ENCODE measurements at places on chromosomes 4 and X.

DNA sequence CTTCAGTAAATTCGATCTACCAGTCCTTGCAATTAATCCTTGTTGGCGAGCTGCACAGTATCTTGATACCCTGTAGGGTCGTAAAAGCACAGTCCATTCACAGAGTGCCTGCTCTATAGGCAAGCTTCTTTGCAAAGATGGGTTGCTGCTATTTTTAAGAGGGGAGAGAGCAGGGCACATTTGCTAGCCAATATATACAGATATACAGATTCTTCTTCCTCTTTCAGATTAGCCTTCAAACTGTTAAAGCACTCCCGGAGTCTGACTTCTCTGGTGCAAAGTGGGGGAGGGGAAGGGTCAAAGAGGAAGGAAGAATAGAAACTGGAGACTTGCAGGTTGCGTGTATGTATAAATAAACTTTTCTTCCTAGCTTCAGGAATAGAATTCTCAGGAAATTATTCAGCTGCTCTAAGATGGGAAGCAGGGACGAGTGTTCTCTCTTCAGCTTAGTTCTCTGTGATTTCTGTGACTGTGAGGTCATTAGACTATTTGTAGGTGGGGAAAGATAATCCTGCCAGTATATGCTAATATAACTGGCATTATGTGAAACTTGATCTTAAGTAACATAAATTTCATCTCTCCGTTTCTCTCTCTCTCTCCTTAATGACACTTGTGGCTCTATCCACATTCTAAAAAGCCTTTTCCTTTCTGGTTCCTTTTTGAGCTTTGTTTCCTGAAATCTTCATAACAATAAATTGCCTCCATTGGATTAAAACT is at the start of gene CYSLTR1:
Gene CYSLTR1 (minus strand): TSS at position 242 of the 717 bp plus-strand sequence. CDS start 53,865 bp downstream, outside the sequence.
- DNase-seq, result no peak

DNA sequence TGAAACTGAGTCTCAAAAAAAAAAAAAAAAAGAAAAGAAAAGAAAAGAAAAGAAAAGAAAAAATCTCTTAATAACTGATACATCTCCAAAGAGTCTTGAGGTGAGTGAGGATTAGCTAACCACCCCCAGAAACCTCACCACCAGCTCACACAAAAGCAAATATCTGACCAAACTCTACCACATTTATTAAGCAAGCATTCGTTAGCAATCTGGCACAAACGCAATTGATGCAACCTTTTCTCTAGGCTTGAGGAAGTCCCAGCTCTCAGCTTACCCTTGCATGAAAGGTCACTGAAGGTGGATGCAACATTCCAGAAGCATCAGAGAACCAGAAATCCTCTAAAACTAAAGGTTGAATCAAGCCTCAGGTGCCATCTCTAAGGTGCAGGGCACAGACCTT is 231.9 kb upstream of the BCOR start:
- DNase-seq, result no peak

GRCh38 chr4:7646384-7647061 is 211.8 kb upstream of the PSAPL1 start:
- no peak for DNase-seq

GRCh38 chr4:71833232-71833900 is 49.5 kb upstream of the GC start:
- no peak for DNase-seq

DNA sequence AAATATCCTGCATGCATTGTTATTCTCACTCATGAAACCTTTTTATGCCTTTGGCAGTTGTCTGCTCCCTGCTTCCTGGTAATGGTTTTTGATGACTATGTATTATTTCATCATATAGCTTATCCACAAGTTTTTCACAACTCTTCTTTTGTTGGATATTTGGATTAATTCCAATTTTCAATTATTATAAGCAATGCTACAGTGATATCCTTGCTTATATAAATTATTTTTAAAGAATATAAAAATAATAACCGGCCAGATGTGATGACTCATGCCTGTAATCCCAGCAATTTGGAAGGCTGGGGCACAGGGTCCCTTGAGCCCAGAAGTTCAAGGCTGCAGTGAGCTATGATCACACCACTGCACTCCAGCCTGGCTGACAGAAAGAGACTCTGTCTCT is 47.0 kb downstream of the ASIC5 start:
- DNase-seq, result no peak

GRCh38 chr4:112085156-112086035 is 59.9 kb upstream of the FAM241A start:
- no peak for DNase-seq

DNA sequence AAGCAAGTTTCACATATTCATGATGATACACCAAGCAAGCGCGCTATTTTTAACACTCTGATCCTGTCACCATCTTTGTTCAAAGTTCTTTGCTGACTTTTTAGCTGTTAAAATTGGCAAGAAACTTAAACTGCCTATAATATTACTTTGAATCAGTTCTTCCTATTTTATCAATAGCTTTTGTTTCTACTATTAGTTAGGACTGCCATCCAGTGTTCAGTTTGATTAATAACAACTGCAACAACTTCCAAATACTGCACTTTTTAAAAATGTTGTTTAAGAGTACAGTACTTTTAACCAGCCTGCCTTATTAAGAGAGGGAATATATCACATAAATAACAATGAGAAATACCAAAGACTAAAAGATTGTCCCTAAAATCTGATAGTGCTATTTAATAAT is 614.3 kb downstream of the FAM133A start:
- no peak for DNase-seq

All from activated CD8-positive, alpha-beta memory T cell treated with anti-CD3 and anti-CD28 coated beads for 24 hours (primary cell).